Activated CD8-positive, alpha-beta T cell treated with anti-CD3 and anti-CD28 coated beads, Interleukin-2, amount 10 ng/mL, durations not matched to agents 7 days and 5 days (primary cell): ENCODE measurements at places on chromosomes 7 and 10. TPM values are rescaled to one million over a fixed set of nuclear protein-coding genes. Genes with fewer than 3 reads are reported as not detected.

GRCh38 chr7:88490161-88490560 is 183.5 kb upstream of the STEAP4 start:
- H3K27ac ChIP-seq = no peak overlapping the region
- no peak for DNase-seq
- H3K27me3 ChIP-seq = no peaks in the 10 kb centered on the region
- H3K4me3 ChIP-seq = no peak overlapping the region

GRCh38 chr10:19815036-19815730 is 1.0 kb upstream of the PLXDC2 start:
- DNase-seq = no peak
- peaks cover 36% of the 10 kb centered on the region for H3K27me3 ChIP-seq
- peaks cover 7% of the 10 kb centered on the region for H3K4me1 ChIP-seq
- H3K27ac ChIP-seq = no peak overlapping the region
- H3K4me3 ChIP-seq = no peak overlapping the region

DNA sequence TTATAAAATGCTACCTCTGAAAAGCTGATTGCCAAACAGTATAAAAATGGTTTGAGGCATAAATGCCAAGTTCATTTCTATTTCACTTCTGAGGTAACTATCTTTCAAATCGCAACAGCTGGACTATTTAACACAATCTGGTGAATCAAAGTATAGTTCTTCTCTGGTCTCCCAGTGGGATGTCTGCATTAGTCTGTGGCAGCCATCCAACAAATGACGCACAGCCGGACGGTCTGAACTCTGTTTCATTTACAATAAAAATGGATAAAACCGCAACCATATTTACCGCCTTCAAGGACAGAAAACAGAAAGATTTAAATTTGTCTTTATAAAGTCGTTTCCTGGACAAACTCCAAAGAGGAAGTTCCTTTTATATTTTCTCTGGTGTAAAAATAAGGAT is 41.9 kb downstream of the ENO4 start:
- no peak for DNase-seq
- H3K4me1 ChIP-seq = no peaks in the 10 kb centered on the region
- H3K36me3 ChIP-seq = no peaks in the 10 kb centered on the region
- no peak overlapping the region for H3K27ac ChIP-seq
- no peak overlapping the region for H3K4me3 ChIP-seq

DNA sequence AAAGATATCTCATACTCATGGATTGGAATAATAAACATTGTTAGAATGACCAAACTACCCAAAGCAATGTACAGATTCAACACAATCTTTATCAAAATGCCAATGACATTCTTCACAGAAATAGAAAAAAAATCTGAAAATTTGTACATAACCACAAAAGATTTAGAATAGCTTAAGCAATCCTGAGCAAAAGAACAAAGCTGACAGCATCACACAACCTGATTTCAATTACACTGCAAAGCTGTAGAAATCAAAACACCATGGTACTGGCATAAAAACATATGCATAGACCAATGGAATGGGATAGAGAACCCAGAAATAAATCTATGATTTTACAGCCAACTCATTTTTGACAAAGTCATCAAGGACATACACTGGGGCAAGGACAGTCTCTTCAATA is 130.0 kb upstream of the TMEM72 start:
- no peak overlapping the region for H3K4me3 ChIP-seq
- H3K27me3 ChIP-seq = peaks cover 2% of the 10 kb centered on the region
- no peaks in the 10 kb centered on the region for H3K4me1 ChIP-seq

DNA sequence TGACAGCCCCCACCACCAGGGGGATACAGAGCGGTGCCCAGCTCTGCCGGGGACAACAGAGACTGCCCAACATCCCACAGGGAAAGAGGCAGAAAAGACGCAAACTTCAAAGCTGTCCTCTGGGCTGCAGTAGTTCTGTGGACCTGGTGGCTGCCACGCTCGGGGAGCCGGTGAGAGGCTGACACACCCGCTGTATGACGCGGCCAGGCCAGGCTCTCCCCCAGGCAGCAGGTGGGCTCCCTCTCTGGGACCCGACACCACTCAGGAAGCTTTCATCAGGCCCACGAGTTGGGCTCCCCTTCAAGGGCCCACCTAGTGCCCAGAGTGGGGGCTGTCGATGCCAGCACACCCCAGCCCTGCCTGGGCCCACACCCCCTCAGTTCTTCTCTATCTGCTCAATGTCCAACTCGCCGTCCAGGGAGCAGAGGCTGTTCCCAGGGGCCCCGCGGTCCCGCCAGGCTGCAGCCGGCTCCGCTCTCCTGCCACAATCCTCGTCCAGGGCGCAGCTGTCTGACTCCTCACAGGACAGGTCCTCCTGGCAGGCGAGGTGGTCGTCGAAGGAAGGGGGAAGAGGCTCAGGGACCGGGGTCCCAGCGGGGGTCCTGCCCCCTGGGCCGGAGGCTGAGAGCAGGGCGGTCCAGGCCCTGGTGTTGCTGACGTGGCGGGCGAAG is 121.2 kb downstream of the FAM53B start:
- no peaks in the 10 kb centered on the region for H3K27me3 ChIP-seq
- H3K4me1 ChIP-seq = peaks cover 36% of the 10 kb centered on the region

DNA sequence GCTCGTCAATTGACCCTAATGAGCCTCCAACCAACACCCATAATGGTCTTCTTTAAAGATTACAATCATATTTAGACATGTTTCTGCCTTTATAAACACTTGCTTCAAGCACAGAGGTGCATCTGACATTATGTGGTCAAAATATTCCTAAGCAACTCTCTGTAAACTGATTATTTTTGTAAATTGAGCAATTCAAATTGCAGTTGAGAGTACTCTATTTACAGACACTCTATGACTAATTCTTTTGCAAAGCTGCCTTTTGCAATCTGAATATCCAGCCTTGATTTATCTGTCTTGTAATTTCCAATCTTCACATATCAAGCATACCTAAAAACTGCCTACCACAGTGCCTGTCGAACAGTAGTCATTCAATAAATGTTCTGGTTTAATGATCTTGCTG is 112.0 kb downstream of the PDE1C start:
- no peaks in the 10 kb centered on the region for H3K27me3 ChIP-seq
- no peak overlapping the region for H3K4me3 ChIP-seq
- H3K27ac ChIP-seq = no peak overlapping the region

DNA sequence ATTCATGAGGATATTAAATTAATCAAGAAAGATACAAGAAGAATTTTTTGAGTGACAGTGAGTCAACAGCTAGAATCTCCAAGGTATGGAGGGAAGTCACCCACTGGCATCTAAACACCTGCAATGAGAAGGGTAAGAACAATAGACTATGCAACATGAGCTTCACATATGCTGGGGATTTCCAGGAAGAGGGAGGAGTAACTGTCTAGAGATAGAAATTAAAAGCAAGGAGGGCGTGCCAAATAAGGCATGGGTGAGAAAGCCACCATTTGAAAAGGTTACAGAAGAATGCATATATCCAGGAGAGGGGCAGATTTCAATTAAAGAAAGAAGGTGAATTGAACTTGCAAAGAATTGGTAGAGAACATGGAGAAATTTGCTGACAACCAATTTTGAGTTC is 365.7 kb downstream of the GPR37 start:
- H3K4me3 ChIP-seq = no peak overlapping the region
- H3K27me3 ChIP-seq = no peaks in the 10 kb centered on the region
- no peak for DNase-seq
- no peak overlapping the region for H3K27ac ChIP-seq
- H3K4me1 ChIP-seq = no peaks in the 10 kb centered on the region

DNA sequence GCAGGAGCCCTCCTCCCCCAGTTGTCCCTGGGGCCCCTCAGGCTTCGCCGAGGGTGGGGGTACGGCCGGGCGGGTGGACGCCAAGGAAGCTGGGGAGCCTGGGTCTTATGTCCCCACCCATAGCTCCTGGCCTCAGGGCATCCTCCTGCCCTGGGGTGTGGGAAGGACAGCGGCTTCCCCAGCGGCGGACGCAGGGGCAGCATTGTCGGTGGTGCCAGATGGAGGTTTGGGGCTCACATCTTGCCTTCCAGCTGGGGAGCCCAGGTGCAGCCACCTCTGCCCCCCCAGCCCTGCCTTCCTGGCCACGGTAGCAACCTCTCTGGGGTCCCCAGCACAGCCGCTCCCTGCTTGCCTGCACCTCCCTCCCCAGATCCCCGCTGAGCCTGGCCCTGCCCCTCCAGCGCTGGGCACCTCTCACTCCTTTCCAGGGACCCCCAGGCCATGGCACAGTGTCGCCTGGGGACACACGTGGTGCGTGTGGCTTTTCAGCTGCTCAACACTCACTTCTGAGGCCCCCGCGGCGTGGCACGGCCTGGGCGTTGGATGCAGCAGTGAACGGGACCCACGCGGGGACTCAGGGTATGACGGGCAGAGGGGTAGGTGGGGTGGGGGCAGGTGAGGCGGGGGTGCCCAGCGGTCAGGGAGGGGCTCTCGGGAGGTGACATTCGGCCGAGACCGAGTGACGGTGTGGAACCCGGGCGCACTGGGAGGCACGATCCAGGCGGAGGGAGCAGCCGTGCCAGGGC is 53.1 kb downstream of the UNCX start:
- no peak for DNase-seq
- peaks cover 9% of the 10 kb centered on the region for H3K27me3 ChIP-seq
- no peaks in the 10 kb centered on the region for H3K36me3 ChIP-seq
- no peak overlapping the region for H3K27ac ChIP-seq
- no peak overlapping the region for H3K4me3 ChIP-seq

DNA sequence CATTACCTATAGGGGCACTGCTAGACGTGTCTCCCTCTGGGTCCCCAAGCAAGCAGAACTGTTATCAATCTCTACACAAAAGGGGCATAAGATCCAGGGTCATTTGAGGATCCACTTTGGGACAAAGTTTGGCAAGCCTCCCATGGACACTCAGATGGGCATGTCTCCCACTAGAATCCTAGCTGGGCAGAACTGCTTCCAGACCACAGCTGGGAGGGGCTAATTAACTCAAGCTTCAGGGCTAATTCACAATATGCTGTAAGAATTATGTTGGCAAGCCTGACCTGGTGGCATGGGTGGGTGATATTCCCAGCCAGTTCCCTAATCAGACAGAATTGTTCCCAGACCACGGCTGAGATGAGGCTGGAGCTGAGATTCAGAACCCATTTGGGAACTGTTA is 738.4 kb upstream of the FZD8 start:
- no peaks in the 10 kb centered on the region for H3K4me1 ChIP-seq
- no peak overlapping the region for H3K27ac ChIP-seq
- H3K4me3 ChIP-seq = no peak overlapping the region

GRCh38 chr7:96380111-96380512 is 58.2 kb upstream of the SLC25A13 start:
- no peak overlapping the region for H3K4me3 ChIP-seq
- no peak overlapping the region for H3K27ac ChIP-seq
- no peak for DNase-seq
- H3K27me3 ChIP-seq = peaks cover 2% of the 10 kb centered on the region
- no peaks in the 10 kb centered on the region for H3K4me1 ChIP-seq

GRCh38 chr10:77939561-77940001 is 13.0 kb upstream of the DLG5 start:
- no peak overlapping the region for H3K4me3 ChIP-seq
- no peaks in the 10 kb centered on the region for H3K36me3 ChIP-seq
- DNase-seq = no peak
- H3K27ac ChIP-seq = no peak overlapping the region
- peaks cover 5% of the 10 kb centered on the region for H3K27me3 ChIP-seq

DNA sequence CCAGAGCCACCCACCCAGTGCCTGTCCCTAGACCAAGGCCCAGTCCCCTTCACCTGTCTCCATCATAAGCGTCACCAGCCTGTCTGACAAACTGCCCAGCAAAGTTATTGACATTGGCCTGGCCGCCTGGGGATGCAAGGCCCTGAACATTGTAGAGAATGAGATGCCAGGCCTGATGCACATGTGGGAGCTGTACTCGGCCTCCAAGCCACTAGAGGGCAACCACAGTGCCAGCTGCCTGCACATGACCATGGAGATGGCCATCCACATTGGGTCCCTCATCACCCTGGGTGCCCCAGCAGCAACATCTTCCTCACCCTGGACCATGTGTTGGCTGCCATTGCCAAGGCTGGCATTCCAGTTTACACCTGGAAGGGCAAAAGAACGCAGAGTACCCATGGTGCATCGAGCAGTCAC is 63.7 kb upstream of the ANTXRL start:
- DNase-seq = peak; percentile 29
- H3K4me3 ChIP-seq = no peak overlapping the region
- H3K27ac ChIP-seq = no peak overlapping the region
- peaks cover 18% of the 10 kb centered on the region for H3K4me1 ChIP-seq
- H3K36me3 ChIP-seq = peaks cover 27% of the 10 kb centered on the region
- no peaks in the 10 kb centered on the region for H3K27me3 ChIP-seq

- H3K27me3 ChIP-seq = no peaks in the 10 kb centered on the region
- DNase-seq = no peak
- no peaks in the 10 kb centered on the region for H3K4me1 ChIP-seq
- H3K4me3 ChIP-seq = no peak overlapping the region
- H3K27ac ChIP-seq = no peak overlapping the region
These were observed 63.5 kb downstream of the REEP3 start for GRCh38 chr10:63584725-63585035.

- DNase-seq = no peak
- no peaks in the 10 kb centered on the region for H3K36me3 ChIP-seq
- H3K4me3 ChIP-seq = no peak overlapping the region
- H3K27me3 ChIP-seq = no peaks in the 10 kb centered on the region
- H3K4me1 ChIP-seq = no peaks in the 10 kb centered on the region
These were observed 3.5 kb upstream of the SRRM3 start for GRCh38 chr7:76198202-76198601.

- no peaks in the 10 kb centered on the region for H3K4me1 ChIP-seq
- no peak overlapping the region for H3K27ac ChIP-seq
- H3K4me3 ChIP-seq = no peak overlapping the region
- H3K27me3 ChIP-seq = no peaks in the 10 kb centered on the region
- H3K36me3 ChIP-seq = no peaks in the 10 kb centered on the region
- DNase-seq = no peak
These were observed 219.9 kb downstream of the SUGCT start for GRCh38 chr7:40354711-40355110.

GRCh38 chr7:132395361-132395760 is 180.9 kb downstream of the PLXNA4 start:
- DNase-seq = no peak
- peak overlapping the region; percentile 78 for H3K27ac ChIP-seq
- peaks cover 4% of the 10 kb centered on the region for H3K27me3 ChIP-seq
- H3K36me3 ChIP-seq = peaks cover 15% of the 10 kb centered on the region
- no peak overlapping the region for H3K4me3 ChIP-seq

- H3K27me3 ChIP-seq = no peaks in the 10 kb centered on the region
- no peak for DNase-seq
- no peaks in the 10 kb centered on the region for H3K4me1 ChIP-seq
- no peak overlapping the region for H3K27ac ChIP-seq
- H3K4me3 ChIP-seq = no peak overlapping the region
These were observed 165.7 kb upstream of the FZD1 start for GRCh38 chr7:91098566-91098965.

TIMM23 gene
- total RNA-seq = 61.3 TPM

OR2A12 gene
- not detected for total RNA-seq

ERVW-1 gene
- total RNA-seq = not detected

ZP3 gene
- 5.9 TPM for total RNA-seq

NKX1-2 gene
- total RNA-seq = not detected

SDK1 gene
- 0.05 TPM for total RNA-seq

HOXA6 gene
- not detected for total RNA-seq
